ENCODE measurements at places on chromosomes 5 and 9.

DNA sequence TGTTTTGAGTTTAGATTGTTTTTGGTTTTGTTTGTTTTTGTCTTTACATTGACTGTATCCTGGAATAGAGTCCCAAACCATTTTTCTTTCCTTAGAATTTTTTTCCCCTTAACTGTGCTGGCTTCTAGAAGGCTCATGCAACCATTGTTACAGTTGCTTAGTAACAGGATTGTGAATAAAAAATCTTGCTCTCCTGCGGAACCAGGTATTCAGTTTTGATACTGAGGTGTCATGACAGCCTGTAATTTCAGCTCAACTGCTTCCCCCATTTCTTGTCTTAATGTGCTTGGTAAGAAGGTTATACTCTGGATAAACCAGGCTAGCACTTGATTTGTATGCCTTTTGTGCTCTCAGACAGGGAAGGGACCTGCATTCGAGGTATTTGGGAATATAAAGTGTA is 42.1 kb downstream of the FOCAD start:
- DNase-seq, result no peak

GRCh38 chr9:91312717-91313325 is 48.9 kb downstream of the AUH start:
- DNase-seq, result no peak

DNA sequence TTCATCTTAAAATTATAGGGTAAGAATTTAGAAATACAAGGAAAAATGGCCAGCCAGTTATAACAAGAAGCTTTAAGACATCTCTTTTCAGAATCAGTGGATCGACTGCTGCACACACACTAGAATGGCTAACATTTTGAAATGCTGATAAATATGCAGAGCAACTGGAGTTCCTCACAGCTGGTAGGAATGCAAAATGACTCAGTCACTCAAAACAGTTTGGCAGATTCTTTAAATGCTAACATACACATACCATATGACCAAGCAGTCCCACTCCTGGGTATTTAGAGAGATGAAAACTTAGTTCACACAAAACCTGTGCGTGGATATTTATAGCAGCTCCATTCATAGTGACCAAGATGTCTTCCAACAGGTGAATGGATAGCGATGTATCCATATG is 23.2 kb upstream of the PSAT1 start:
- no peak for DNase-seq

GRCh38 chr9:25322142-25322541 is 356.1 kb downstream of the TUSC1 start:
- no peak for DNase-seq

- no peak for DNase-seq
Measured at GRCh38 chr5:141919218-141920119, 4.2 kb upstream of the DELE1 start.

DNA sequence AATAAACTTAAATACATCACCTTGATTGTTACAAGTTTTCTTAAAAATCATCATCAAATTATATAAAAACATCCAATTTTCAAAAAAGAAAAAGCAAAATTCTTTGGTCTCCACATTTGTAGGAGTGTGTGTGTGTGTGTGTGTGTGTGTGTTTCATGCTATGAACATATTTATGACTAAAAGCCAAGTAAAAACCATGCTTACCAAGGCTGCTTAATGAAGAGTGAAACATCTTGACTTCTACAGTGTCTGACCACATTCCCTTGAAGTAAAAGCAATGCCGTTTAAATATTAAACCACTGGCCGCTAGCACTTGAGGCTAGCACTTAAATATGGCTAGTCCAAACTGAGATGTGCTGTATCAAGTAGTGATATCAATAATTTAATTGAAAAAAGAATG is 549.1 kb upstream of the CCNG1 start:
- DNase-seq, result no peak

DNA sequence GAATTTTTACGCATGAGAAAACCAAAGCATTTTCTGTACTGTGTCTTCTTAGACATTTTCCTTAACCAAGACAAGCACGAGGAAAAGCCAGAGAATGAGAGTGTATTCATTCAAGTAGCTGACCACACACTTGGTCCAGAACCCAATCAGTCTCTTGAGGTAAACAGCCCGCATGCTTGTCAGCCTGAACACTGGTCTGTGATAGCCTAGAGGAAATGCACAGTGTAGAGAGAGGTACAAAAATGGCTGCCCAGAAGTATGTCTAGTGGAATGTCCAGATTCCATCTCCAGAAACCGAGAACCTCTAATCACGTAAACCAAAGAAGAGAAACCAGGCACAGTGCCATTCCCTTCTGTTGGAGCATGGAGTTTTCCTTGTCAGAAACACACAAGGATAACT is 80.0 kb upstream of the SNX2 start:
- DNase-seq, result no peak

DNA sequence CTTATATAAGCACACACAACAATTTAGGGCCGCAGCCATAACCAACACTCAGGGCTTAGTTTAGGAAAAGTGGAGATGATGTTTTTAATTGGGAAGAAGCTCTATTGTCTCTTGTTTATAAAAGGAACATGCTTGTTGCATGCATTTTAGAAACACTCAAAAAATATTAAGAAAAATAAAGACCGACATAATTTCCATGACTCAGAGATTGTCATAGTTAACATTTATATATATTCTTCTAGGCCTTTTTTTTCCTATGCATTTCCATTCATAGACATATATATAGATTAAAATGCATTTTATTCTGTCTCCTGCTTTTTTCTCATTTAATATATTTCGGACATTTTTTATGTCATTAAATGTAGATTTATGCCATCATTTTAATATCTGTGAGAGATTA is 13.6 kb upstream of the ARSI start:
- DNase-seq, result no peak

DNA sequence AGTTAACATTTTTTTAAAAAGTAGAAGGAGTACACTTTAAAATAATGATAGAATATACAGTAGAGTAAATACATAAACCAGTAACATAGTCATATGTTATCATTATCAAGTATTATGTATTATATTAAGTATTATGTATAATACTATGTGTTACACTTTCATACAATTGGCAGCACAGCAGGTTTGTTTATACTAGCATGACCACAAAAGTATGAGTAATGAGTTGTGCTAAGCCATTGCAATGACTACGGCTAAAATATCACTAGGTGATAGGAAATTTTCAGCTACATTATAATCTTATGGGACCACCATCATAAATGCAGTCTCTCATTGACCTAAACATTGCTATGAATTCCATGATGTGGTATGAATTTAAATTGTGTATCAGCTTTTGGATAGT is 506.0 kb downstream of the HTR1A start:
- DNase-seq, result no peak

DNA sequence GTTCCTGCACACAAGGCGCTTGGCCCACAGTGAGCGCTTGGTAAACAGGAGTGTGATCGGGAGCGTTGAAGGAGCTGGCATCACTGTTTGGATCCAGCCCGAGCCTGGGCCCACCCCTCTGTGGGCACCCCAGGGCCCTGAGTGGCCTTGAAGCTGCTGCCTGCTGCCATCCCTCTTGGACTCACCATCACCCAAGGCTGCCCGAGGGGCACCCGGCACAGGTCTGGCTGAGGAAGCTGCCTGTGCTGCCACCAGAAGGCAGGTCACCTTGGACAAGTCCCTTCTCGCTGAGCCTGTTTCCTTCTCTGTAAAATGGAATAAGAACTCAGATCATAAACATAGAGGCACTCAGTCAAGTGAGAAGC is 53.6 kb downstream of the LRSAM1 start:
- DNase-seq, result no peak

- DNase-seq, result no peak
Measured at GRCh38 chr5:137599457-137599856, 100.3 kb upstream of the SPOCK1 start.

GRCh38 chr5:72667708-72668107 is 148.8 kb upstream of the TNPO1 start:
- DNase-seq, result no peak

DNA sequence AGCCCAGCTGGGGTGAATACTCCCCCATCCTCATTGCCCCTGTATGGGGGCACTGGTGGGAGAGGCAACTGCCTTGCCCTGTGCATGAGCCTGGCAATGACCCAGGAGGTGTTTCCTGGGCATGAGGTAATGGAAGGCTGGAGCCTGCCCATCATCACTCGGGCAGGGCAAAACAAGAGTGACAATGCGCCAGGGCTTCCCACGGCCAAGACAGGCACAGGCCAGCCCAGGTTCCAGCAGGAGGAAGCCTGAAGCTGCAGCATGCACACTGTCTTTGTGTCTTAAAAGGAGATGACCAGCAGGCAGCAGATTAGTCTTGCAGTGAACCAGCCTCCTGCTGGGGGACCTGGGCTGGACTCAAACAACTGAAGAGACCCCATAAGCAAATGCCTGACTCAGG is 92.2 kb upstream of the SMIM23 start:
- peak; percentile 19 for DNase-seq

Data from activated CD8-positive, alpha-beta memory T cell treated with anti-CD3 and anti-CD28 coated beads for 24 hours (primary cell).